ENCODE measurements at places on chromosomes 5 and 9.

DNA sequence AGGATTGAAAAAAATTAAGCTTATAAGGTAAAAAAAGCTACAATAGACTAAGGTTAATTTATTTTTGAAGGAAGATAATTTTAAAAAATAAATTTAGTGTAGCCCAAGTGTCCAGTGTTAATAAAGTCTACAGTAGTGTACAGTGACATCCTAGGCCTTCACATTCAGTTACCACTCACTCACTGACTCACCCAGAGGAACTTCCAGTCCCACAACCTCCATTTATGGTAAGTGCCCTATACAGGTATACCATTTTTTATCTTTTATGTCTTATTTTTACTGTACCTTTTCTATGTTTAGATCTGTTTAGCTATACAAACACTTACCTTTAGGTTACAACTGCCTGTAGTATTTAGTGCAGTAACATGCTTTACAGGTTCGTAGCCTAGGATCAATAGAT, 79.8 kb upstream of the ZNF462 start:
- DNase-seq: no peak

GRCh38 chr5:143652108-143652700, 159.8 kb upstream of the HMHB1 start:
- DNase-seq: no peak

DNA sequence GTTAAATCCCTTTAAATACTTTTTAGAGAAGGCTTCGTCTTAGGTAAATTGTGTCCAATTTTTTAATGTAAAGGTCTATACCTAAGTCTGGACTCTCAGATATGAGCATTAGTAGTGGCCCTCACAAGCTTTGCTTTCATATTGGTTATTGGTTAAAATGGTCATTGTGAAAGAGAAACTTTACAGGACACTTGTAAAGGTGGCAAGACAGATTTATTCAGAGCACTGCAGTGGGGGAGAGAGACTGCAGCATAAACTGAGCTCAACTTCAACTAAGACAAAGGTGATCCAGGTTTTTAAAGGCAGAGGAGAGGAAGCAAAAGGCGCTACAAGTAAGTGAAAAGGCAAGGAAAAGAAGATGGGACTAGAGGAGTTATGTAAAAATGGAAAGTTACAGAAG, 157.7 kb downstream of the PARP8 start:
- DNase-seq: no peak

DNA sequence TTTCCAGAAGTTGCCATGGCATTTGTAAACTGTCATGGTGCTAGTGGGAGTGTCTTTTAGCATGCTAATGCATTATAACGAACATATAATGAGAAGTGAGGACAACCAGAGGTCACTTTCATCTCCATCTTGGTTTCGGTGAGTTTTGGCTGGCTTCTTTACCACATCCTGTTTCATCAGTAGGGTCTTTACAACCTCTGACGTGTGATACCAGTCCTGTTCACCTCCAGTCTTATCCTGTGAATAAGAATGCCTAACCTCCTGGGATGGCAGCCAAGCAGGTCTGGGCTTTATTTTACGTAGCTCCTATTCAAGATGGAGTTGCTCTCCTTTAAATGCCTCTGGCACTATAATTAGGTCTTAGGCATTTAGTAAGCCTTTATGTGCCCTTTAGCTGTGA, 20.4 kb upstream of the RFK start:
- no peak for DNase-seq

- no peak for DNase-seq
Measured at GRCh38 chr5:9686216-9686615, 56.1 kb upstream of the TAS2R1 start.

DNA sequence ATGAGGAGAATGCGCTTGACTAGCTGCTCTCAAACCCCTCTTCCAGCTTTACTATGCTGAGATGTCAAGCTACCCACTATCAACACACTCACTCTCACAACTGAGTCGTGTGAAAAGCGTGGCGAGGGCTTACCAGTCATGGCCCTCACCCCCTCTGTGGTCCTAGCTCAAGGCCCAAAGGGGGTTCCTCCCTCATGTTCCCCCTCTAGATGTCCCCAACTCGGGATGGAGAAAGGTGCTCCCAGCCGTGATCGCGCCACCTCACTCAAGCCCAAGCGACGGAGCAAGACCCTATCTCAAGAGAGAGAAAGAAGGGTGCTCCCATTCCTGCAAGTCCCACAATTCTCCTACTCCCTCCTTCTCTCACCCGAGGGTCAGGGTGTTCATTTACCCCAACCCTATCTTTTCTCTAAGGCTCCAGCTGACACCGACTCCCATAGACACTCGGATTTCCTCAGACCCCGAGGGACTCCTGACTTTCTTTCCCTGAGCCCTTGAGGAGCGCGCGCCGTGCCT, 559 bp downstream of the SLC38A9 start:
- no peak for DNase-seq

DNA sequence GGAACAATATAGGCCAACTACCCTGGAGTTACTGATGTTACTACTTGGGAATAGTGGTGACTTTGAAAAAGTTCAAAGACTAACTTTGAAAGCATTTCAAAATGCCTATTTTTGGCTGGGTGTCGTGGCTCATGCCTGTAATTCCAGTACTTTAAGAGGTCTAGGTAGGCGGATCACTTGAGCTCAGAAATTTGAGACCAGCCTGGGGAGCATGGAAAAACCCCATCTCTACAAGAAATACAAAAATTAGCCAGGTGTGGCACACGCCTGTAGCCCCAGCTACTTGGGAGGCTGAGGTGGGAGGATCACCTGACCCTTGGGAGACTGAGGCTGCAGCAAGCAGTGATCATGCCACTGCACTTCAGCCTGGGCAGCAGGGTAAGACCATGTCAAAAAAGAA, 105.3 kb downstream of the ARRDC3 start:
- DNase-seq: no peak

DNA sequence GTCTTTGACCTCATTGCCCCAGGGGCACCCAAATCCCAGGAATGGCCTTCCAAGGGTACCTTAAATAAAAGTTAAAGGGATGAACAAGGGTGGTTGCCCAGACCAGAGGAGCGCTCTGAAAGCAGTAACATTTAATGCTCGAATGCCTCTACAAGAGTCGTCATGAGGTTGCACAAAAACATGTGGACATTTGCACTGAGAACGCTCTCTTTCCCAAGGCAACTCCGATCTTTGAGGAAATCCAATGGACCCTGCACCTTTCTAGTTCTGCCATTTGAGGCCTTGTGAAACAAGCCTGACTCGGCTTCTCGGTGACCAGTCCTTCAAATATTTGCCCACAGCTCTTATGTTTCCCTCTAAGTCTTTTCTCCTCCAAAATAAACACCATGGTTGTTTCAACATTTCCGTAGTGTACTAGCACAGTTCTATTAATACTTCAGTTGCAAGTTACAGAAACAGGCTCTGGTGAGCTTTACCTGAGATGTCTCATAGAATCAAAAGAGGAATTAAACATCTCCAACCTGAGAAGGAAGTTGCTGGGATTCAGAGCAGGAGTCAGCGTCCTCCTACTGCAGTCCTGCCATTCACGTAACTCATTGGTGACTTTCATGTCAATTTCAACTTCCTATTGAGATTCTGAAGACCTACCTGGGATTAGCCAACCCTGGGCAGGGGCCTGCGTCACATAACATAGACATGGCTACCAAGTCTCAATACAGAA, 168.8 kb upstream of the RAI14 start:
- DNase-seq: no peak

- peak; percentile 91 for DNase-seq
Measured at GRCh38 chr5:172283020-172283861, at the start of gene UBTD2. Gene UBTD2, minus strand, starts transcription at chr5:172283764. Its CDS starts 99 bp downstream, at chr5:172283665.

DNA sequence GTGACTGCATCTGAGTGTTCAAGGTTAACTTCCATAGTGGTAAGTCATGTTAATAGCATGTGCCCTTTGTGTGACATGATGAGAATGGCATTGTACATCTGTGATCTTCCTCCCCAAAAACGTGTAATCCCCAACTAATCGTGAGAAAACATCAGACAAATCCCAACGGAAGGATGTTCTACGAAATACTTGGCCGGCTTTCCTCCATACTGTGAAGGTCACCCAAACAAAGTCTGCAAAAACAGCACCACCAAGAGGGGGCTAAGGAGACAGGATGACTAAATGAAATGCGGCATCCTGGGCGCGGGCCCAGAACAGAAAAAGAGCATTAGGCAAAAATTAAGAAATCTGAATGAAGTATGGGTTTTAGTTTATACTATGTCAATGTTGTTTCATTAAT, 81.8 kb downstream of the MED10 start:
- DNase-seq: no peak

DNA sequence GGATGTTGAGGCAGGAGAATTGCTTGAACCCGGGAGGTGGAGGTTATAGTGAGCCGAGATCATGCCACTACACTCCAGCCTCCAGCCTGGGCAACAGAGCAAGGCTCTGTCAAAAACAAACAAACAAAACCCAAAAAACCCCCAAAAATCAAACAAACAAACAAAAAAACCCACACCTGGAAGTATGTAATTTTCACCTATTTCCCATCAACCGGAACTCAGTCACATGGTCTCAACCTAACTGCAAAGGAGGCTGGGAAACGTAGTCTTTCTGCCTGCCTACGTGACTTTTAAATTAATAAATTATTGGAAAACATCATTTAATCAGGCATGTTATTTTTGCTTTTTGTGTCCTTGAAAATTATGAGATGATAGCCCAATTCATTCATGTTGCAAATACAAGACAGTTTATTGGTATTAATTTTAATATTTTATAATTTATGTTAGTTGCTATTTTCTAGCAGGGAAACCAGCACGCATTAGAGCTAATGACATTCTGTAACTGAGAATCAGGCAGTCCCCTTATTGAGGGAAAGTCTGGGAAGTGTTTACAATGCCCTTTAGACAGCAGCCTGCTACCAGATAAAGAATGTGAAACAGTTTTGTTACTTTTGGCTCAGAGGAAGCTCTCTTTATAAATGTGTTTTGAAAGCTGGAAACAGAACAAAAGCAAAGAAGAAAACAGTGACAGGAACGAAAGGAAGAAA, 110.3 kb downstream of the NXNL2 start:
- DNase-seq: no peak

- no peak for DNase-seq
Measured at GRCh38 chr9:376115-376514, 161.4 kb downstream of the DOCK8 start.

- no peak for DNase-seq
Measured at GRCh38 chr5:133232011-133232410, 180.2 kb downstream of the HSPA4 start.

DNA sequence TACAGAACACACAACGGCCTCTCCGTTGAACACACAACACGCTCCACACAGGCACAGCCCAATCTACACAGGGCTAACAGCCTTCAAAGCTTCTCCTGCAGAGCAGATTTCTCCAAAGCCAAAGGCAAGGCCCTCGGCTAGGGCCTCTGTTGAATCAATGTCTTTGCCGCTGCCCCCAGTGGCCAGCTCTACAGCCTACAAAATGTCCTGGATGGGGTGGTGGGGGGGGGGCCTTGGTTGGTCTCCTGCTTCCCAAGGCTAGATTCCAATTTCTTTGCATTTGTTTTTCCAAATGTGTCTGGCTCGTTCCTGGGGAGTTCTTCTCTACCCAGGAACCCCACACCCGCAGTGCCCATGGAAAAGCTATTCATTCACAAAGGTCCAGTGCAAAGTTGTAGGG, 167.2 kb downstream of the PAX5 start:
- no peak for DNase-seq

DNA sequence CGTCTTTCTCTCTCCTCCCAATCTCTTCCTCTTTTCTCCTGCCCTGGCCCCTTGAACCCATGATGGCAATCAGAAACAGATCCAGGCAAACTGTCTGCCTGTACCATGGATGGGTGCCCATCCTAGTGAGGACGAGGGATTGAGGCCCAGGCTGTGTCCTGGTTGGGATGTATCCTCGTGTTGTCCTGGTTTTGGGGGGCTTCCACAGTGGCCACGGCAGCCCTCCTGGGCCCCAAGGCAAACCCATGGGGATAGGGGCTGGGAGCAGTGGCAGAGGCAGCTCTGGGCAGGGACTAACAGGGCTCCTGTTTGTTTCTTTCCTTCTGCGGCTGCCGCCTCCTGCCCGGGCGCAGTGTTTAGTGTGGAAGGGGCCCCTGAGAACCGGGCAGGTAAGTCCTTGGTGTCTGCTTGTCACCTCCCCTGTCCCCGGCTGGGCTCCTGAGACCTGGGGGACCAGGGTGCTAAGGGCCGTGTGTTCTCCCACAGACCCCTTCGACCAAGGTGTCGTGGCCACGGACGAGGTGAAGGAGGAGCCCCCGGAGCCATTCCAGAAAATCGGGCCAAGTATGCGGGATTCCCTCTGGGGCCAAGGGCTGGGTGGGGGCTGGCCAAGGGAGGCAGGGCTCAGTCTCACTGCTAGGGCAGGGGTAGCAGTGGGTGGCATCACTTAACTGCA, 70.0 kb downstream of the AMBP start:
- DNase-seq: peak; percentile 57

GRCh38 chr5:78605611-78606010, 43.0 kb downstream of the LHFPL2 start:
- DNase-seq: no peak

DNA sequence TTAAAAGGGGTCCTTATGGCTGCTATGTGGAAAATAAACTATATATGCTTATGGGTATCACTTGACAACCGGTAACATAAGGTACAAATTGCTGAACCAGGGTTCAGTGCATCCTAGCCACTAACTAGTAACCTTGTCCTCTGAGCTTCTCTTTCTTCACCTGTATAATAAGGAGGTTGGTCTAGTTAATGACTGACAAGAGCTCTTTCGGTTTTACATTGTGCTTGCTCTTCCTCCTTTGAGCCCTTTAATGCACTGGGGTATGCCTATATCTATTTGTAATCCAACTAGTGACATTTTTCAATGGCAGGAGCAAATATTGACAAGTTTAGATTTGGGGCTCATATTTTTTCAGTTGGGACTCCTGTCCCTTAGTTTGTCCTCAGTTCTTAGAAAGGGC, 66.1 kb downstream of the NPR3 start:
- no peak for DNase-seq

DNA sequence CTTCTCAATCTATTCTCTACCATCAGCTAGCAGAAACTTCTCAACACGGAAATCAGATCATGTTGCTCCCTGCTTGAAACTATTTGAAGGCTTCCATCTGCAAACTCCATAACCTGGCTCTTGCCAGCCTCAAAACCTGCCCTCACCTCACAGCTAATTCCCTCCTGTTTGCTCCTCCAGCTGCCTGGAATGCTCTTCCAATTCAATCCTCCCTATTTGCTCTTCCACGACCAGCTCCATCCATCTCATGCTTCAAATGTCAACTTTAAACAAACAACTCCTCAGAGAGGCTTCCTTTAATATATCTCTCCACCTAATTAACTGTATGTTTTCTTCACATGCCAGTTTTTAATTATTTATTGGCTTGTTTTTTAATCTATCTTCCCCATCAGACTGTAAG, 1.5 kb downstream of the PLAA start:
- no peak for DNase-seq

- DNase-seq: no peak
Measured at GRCh38 chr9:115882911-115883310, 270.7 kb upstream of the PAPPA start.

GRCh38 chr9:133701981-133702797, 36.0 kb downstream of the SARDH start:
- peak; percentile 86 for DNase-seq

Data from activated effector memory CD4-positive, alpha-beta T cell treated with anti-CD3 and anti-CD28 coated beads, Interleukin-2, amount 50 U/mL, for 16 hours (primary cell).